ENCODE measurements at places on chromosomes 7 and 10.

DNA sequence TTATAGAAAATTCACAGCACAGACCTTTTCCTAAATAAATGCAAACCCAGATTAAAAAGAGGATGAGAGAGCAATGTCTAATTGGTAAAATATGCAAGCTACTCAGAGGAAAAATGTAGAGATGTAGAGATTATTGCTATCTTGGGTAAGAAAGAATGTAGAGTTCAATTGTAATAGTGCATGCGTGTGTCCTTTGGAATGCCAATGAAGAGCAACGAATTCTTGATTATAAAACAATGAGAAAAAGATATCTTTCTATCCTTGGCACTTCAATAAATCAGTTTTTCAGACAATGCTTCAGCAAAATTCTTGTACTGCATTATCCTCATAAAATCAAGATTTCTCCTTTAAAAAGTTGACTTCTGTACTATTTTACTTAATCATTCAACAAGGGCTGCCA is 50.9 kb downstream of the SEMA3D start:
- no peak for DNase-seq

- peak; percentile 23 for DNase-seq
Observed at GRCh38 chr10:71713135-71714030, 6.2 kb downstream of the C10orf105 start.

GRCh38 chr7:37663693-37664092 is 19.9 kb upstream of the GPR141 start:
- no peak for DNase-seq

DNA sequence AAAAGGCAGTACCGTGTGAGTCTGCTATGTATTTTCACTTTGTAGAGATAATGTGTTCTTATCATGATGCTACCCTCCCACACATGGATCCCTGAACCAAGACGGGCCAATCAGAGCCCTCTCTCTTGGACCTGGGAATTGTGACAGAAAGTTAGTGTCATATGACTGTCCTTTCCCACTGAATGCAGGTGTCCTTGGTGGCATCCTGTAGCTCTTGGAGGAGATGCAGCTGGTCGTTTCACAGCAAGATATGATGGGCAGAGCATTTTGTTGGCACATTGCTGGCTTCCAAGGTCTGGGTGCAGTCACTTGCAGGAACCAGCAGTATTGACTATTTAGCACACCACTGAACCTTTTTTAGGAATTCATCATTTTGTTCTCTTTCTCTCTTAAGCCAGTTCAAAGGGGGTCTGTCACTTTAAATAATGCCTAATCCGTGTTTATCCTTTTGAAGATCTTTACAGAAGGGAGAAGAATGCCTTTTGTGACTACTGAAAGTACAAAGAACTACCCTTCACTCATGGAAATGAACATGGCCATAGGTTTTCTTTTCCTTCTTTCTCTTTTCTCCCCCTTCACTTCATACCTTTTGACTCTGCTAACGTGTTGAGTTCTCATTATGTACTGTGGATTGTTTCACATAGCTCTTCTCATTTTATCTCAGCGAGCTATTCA is 125.1 kb downstream of the PLXDC2 start:
- DNase-seq: no peak

- no peak for DNase-seq
Observed at GRCh38 chr7:38775506-38776175, 133.3 kb downstream of the VPS41 start.

DNA sequence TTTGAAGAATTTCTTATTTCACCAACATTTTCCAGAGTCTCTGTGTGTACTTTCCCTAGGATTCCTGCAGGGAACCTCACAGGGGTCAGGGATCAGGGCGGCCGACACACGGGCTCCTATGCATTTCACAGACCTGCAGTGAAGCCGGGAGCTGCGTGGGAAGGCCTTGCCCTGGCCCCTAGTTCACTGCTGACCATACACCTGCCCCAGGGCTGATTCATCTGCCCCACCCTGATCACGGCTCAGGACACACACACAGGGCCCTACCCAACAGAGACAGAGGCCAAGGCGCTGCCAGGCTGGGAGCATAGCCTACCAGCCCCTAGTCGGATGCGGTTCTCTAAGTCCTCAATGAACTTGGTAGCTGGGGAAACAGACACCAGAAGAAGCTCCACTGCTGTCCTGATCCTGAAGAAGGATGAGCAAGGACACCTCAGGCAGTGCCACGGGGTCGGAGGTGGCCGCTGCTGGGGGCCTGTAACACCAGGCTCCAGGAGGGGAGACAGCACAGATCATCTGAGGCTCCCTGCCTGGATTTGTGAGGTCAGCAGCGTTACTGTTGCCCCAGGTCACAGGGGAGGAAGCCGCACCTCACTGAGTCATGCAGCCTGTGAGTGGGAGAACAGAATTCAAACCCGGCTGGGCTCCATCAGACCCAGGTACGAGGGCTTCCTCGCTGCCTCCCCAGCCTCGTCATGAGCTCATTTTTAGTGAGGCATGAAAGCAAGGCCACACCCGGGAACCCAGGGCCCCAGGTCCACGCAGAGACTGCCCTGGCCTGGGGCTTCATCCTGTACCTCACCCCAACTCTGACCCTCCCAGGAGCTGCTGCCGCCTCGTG is 278.8 kb upstream of the PPP2R2D start:
- DNase-seq: no peak

DNA sequence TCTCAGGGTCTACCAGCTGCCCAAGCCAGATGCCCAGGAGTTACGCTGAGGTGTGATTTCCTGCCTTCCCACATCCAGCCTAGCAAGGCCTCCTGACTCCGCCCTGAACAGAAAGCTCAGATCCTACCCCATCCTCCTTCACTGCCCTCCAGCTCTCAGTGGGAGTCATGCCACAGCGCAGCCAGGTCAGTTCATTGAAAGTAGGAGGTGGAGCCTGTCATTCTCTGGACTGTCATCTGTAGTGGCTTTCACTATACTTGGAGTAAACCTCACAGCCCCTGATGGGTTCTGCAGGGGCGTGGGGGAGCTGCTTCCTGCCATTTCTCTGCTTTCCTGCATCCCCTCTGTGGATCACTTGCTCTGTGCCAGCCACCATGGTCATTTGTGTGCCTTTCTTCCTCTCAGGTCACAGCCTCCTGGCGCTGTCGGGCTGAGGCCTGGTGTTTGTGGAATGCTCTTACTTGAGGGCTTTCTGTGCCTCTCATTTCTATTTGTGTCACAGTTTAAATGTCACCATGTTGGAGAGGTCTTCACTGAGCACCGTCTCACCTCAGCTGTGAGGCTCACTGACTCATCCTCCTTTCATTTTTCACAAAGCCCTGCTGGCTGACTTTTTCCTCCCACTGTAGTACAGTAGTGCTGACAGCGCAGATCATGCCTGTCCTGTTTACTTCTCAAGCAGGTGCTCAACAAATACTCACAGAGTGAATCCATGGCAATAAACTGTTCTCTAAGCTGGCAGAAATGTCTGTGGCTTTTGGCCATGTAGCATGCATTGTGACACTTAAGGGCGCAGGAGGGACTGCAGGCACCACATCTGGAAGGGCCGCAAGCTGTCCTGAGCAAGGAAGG is 61.0 kb upstream of the TMEM248 start:
- peak; percentile 14 for DNase-seq

DNA sequence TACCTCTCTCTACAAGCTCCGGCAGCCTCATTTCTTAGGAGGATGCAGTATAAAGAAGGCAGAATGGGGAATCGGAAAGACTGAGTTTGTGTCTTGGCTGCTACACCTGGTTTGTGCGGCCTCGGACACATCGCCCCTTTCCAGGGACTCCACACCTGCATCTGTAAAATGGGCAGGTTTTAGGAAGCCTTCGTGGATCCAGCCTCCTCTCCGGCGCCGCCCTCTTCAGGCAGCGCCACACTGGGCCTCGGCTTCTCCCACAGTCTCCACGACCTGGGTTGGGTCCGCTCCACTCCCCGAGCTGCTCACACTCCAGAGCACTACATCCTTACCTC is 341 bp downstream of the GOT1 start:
- no peak for DNase-seq

GRCh38 chr10:72370201-72370722 is 15.5 kb upstream of the DNAJB12 start:
- DNase-seq: peak; percentile 15

DNA sequence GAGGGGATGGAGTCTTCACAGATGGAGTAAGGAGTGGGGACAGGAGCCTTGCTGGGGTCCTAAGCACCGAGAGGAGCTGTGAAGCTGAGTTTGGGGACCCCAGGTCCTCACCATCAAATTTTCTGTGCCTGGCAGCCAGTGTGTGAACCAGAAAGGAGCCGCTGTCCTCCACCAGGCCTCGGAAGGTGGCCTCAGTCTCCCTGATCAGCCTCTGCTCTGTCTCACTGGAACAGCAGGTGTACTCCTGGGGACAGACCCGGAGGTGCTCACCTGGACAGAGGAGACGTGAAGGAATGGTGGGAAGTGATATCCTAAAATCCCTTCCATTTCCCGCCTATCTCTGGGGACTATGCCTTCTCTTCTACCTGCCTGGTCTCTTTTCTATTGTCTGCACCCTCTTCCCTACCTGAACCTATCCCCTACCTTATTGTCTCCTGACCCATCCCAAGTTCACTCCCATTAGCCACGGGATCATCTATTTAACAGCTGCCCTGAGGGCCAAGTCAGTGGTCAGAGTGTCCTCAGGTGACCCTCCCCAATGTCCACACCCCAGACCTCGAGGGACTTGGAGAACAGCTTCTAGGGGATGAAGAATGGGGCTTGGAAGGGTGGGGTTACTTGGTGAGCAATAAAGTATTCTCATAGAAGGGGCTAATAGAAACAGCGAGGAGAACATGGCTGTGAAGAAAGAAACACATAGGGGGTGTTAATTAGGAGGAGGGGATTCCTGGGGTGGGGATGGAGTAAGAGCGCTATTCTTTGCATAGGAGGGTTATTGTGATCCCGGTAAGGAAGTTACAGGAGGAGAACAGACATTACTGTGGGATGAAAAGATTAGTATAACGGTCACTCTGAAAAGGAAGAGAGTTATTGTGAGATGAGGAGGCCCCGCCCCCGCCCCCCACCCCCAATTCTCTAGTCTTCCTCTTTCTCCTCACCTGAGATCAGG is 811 bp downstream of the GPC2 start:
- no peak for DNase-seq

GRCh38 chr10:129965425-129965808 is 1.3 kb upstream of the EBF3 start:
- no peak for DNase-seq

DNA sequence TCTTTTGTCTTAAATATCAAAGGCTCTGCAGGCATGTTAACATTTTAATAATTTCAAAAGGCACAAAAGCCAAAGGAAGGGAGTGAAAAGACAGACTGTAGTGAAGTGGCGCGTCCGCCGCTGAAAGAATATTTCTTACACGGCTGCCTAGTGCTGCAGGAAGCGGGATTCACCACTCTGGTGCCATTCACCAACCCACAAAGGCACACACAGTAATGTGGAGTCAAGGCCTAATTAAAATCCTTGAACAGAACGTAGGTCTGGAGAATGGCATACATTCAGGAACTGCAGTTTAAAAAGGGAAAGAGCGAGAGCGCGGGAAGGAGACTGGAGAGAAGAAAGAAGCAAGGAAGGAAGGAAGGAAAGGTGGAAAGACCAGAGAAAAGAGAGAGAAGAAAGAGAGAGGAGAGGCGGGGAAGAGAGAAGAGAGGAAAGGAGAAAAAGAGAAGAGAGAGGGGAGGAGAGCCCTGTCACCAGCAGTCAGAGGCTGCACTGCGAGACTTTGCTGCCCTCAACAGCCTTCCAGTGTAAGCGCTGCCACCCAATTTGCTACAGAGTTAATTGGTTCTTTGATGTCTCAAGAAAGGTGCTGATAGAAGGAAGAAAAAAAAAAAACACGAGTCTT is 554.0 kb downstream of the MDFIC start:
- DNase-seq: no peak

DNA sequence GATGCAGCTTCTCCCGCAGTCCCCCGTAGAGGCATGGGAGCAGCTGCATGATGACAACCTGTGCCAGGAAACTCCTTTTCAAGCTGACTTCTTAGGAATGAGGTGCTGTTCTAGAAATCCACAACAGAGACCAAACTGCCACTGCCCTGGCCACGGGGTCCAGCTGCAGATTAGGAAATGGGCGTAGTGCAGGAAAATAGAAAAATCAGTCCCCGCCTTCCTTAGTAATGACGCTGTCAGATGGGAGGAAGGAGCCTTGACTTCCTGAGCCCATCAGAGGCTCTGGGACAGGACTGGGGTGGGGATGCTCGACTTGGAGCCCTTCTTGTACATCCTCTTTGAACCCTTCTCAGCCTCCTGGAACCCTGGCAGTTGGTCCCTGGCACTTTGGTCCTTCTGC is 227.8 kb upstream of the GRB10 start:
- DNase-seq: no peak

DNA sequence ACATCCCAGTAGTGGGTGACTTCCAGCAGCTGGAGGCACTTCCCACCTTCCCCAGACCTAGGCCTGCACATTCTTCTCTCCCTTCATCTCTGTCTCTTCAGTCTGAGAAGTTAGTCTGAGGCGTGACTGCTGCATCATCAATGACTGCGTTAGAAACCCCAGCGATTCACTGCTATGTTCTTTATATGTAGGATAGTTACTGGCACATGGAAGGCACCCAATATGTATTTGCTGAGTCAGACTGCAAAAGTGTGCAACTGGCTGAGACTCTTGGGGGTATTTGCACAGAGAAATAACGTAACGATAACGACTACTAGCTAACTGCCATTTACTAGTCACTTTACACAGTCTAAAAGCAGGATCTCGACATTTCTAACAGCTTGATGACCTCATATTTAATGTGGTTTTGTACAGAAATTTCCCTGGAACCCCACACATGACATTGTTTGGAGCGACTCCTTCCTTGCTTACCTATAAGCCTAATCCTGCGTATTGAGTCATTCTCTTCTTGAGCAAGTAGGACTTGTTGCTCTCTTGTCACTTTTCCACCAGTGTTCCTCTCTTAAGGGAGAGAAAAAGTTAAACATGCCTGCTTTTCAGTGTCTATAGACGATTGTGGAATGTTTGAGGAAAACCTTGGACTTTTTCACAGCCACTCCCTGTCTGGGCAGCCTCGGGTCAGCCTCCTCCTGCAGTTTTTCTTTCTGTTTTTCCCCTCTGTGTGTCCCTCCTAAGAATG is 45.5 kb downstream of the THNSL1 start:
- no peak for DNase-seq

DNA sequence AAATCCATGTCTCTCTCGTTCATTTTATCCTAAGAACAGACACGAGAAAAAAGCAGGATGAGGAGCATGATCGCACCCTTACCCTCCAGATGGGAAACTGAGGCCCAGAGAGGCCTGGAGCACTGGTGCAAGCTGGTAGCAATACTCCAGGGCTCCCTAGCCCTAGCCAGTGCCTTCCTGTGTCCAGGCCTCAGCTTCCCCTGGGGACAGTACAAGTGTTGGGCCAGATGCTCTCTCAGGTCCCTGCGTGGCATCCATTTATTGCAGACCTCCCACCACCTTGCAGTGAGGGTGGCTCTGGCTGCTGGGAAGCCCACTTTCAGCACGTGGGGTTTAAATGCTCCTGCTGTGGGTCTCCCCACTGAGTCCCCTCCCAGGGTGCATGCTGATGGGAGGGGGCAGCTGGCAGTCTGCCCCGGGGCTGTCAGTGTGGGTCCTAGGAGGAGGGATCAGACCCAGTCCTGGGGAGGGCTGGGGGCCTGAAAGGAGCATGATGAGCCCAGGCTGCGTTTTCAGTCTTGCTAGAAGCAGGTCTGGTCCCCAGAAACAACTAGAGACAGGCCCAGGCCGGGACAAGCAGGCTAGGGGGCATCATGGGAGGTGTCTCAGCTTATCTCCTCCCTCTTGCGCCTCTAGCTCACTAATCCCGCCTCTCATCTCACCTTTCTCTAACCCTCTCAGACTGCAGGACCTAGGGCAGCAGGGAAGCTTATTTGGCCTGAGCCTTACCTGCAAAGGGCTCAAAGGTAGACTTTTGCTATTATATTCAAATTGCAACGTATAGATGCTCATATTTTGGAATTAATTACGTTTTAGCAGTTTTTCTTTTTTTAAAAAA is 662 bp upstream of the PPIF start:
- DNase-seq: no peak

GRCh38 chr10:120426306-120426705 is 30.7 kb upstream of the PLPP4 start:
- DNase-seq: no peak

Measured in CD4-positive, alpha-beta T cell treated with Interferon alpha-2 for 1 hour (primary cell).